RPMI7951 (cell line): ENCODE measurements at places on chromosomes 4 and X.
A peak's percentile ranks its signal among the peaks of the same experiment; 100 is the strongest.

DNA sequence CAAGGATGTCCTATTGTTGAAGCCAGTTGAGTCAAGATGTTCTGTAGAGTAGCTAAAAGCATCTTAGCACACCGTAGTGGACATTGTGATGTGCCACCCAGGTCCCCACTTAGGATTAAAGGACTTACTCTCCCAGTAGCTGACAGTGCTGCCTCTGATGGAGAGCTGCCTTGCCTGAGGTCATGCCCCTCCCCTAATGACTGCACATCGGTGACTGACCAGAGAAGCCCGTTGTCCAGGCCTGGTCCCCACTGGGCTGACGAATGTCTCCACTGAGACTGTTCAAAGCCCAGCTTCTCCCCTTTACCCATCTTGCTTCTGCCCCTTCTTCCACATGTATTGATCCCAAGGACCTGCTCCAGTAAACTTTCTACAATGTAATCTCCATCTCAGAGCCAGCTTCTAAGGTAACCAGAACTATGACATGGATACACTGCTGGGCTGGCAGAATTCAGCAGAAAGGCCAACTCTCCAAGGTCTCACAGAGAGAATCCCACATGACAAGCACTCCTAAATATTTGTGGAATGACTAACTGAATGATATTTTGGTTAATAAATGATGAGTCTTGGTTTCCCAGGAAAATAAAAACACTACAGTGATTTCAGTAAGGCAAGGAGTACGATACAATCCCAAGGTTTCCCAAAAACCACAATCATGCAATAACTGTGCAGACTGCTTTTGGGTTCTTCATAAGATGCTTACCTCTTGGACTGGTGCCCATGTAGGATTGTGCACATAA lies 82.4 kb upstream of the TMEM150C start:
- DNase-seq = peak; percentile 30

GRCh38 chr4:178202422-178202821 lies 760.2 kb upstream of the AGA start:
- no peak for DNase-seq

DNA sequence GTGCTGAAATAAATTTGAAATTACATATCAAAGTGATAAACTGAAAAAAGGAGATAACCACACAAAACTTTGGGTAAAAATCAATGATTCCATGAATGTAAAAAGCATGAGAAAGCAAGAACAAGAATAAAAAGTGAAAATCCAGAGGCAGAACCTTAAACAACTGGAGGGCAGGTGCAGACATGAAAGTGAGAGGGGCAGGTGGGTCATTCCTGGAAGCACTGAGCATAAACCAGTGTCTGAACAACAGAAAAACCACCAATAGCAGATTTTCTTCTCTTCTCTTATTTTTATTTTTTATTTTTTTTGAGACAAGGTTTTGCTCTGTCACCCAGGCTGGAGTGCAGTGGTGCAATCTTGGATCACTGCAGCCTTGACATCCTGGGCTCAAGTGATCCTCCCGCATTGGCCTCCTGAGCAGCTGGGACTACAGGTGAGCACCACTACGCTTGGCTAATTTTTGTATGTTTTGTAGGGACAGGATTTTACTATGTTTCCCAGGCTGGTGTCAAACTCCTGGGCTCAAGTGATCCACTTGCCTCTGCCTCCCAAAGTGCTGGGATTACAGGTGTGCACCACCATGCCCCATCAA lies 46.8 kb upstream of the GPR78 start:
- no peak for DNase-seq

DNA sequence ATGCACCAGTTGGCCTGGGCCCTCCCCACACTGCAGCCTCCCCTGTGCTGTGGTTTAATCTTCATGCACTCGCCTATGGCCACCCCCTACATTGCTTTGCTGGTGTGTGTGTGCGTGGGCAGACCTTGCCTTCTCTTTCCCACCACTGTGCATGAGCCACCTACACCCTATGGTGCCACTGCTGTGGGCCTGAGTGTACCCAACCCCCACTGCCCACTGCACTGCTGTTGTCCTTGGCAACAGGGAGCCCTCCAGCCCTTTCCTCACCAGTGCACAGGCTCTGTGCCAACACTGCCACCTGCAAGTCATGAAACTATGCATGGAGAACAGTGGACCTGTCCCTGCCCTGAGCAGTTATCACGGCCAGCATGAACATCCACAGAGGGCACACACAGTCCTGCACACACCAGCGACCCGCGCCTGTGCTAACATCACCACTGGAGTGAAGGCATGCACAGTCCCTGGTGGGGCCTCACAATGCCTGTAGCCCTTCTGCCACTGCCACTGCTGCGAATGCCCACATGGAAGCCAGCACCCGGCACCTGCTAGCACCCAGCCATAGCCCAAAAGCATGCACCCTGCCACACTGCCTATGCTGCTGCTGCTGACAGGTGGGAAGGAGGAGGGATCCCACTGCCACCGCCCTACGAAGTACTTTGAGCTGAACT lies 237.8 kb upstream of the ARSJ start:
- no peak for DNase-seq

- no peak for DNase-seq
Measured at GRCh38 chrX:9357518-9358114, 107.2 kb upstream of the TBL1X start.
